NCI-H526 treated with DMSO at 0.1 percent for 48 hours (cell line): ENCODE measurements at places on chromosomes 13 and 19.
A peak's percentile ranks its signal among the peaks of the same experiment; 100 is the strongest.

- DNase-seq, result no peak
Observed at GRCh38 chr13:97866346-97866745, 87.1 kb upstream of the IPO5 start.

DNA sequence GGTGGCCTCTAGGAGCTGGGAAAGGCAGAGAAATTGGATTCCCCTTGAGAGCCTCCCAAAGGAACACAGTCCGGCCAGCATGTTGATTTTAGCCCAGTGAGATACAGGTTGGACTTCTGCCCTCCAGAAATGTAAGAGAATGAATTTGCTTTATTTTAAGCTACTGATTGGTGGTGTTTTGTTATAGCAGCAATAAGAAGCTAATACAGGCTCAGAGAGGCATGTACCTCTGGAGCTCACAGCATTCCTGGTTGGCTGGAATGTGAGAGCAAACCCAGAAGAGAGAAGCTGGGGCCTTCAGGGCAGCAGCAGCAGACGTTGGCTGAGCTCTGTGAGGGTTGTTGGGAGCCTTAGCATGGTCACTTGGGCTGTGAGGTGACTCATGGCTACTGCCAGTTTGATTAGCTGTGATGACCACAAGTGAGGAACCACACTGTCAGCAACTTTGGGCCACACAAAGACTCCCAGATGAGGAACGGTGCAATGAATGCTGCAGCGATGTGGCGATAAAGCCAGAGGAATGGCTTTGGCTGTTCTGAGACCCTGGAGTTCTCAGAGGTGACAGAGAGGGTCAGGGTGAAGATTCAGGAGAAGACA, 80.1 kb downstream of the CYSLTR2 start:
- DNase-seq, result no peak

DNA sequence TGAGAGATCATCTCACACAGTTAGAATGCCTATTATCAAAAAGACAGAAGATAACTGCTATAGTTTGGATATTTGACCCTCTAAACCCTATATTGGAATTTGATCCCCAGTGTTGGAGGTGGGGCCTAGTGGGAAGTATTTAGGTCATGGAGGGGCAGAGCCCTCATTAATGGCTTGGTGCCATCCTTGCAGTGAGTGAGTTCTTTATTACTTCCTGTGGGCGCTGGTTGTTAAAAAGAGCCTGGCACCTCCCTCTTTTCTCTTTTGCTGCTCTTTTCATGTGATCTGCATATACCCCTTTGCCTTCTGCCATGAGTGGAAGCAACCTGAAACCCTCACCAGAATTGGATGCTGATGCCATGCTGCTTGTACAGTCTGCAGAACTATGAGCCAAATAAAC, 66.8 kb downstream of the TDRD3 start:
- DNase-seq, result no peak

DNA sequence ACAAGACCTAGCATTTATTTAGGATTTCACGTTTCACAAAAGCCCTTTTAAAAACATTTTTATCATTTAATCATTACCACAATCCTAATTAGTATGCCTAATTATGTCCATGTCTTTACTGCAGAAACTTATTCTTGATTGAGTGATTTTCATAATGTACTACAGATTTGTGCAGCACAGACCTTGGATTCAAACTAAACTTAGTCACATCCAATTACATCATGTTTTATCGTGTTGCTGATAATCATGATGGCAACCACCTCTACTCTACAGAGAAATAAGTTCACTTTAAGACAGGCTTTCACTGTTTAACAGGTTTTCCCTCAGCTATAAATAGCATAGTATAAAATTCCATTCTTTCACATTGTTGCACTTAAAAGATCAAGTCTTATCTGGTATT, 240.9 kb upstream of the RFC3 start:
- DNase-seq, result no peak

GRCh38 chr13:38804536-38804935, 117.7 kb downstream of the FREM2 start:
- no peak for DNase-seq

DNA sequence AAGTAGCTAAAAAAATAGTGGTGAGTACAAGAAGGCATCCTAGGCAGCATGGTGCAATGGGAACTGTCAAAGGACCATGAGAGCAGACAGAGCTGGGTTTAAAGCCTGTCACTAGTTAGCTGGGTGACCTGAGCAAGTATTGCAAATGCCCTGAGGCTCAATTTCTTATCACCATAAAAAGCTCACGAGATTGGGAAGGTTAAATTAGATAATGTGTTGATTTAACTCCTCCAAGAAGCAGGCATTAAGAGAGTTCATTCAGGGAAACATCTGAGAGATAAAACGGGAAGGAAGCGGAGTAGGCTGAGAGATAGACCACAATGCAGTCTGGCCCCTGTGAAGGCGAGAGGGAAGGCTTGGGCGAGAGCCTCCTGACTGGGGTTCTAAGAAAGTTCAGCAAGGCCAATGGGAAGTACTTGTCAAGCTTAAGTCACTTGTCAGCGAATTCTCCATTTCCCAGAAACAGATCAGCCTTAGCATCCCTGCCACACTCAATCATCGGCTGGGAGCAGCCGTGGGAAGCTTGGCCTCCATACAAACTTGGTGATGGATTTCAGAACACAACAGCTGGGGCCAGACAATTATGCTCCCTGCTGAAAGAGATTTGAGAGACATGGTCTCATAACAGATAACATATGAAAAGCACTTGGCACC, 105.5 kb downstream of the POU4F1 start:
- DNase-seq, result no peak

DNA sequence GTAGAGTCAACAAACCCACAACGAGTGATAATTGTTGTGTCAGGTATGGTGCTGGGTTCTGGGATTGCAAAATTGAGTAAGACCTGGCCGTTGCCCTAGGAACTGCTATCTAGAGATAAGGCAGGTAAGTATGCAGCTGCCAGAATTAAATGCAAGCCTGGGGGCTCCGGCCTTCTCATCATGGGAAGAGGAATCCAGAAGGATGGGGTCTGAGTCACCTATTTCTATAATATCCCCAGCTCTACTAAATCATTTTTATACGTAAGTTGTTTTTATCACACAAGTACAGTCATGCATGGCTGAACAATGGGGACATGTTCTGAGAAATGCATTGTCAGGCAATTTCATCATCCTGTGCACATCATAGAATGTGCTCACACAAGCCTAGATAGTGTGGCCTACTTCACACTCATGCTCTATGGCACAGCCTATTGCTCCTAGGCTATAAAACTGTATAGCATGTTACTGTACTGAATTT, 203.0 kb downstream of the KLF5 start:
- DNase-seq, result no peak

DNA sequence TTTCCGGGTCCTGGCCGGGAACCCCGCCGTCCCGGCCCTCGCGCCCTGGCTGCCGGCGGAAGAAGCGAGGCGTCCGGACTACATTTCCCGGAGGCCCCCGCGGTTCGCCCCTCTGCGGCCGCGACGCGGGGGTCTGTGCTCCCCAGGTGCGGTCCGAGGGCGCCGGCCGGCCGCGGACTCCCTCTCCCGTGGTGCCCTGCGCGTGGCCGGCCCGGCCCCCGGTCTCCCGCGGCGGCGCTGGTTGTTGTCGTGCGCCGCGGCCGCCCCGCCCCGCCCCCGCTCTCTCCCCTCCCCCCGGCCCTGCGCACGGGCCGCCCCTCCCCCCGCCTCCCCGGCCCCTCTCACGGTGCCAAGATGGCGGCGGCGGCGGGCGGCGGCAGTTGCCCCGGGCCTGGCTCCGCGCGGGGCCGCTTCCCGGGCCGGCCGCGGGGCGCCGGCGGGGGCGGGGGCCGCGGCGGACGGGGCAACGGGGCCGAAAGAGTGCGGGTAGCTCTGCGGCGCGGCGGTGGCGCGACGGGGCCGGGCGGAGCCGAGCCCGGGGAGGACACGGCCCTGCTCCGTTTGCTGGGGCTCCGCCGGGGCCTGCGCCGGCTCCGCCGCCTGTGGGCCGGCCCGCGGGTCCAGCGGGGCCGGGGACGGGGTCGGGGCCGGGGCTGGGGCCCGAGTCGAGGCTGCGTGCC, at the start of gene KMT2B:
Gene KMT2B (plus strand): TSS at position 339 of the 680 bp plus-strand sequence. CDS start 16 bp downstream, at position 355.
- DNase-seq, result peak; percentile 97

- no peak for DNase-seq
Observed at GRCh38 chr13:71828117-71828516, 38.9 kb downstream of the DACH1 start.

DNA sequence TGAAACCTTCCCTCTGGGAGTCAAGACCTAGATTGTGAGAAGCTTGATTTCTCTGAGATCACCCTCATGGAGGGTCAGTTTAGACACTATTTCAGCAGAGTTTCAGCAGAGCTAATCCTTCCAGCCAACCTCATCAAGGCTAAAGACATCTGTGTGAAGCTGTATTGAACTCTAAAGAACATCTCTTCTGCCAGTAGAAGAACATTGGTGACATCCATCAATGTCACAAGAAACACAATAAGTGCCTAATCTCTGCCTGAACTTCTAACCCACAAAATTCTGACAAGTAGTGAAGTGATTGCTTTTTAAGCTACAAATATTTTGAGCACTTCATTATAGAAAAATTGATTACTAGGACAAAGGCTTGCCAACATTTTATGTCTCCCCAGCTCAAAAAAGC, 475.8 kb upstream of the PCDH20 start:
- no peak for DNase-seq

DNA sequence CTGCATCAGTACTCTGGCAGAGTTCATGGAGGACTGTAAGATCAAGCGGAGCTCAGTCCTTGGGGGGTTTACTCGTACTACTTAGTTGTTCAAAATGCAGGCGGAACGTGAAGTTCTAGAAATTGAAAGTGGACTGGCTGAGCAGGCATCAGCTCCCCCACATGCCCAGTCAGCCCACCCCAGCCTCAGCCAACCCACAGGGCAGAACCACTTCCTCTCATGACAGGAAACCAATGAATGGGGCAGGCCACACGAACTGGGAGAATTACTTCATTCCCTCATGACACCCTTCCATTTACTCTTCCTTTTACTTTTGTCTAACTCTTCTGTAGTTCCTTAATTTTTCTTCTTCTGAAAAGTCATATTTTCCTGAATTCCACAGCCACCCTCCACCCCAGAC, 71.9 kb downstream of the FLT1 start:
- DNase-seq, result no peak

- no peak for DNase-seq
Observed at GRCh38 chr13:109162248-109163036, 533.0 kb downstream of the MYO16 start.

DNA sequence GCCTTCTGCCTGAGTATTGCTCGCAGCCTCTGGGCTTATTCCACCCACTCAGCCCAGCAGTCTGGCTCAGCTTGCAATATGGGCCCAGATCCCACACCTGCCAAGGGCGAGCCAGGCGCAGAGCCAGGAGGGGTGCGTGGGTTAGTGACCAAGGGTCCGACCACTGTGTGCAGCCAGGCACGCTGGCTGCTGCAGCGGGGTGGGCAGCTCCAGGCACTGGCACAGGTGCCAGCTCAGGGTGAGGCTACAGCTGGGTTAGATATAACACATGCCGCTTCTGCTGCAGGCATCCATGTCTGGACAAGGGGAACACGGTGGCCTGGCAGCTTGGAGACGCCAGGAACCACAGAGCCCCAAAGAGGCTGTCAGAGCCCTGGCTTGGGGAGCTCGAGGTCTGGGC, 12.6 kb upstream of the URAD start:
- DNase-seq, result no peak

- no peak for DNase-seq
Observed at GRCh38 chr13:48505597-48506091, 27.2 kb downstream of the RCBTB2 start.

- no peak for DNase-seq
Observed at GRCh38 chr13:87129602-87130300, 541.4 kb upstream of the SLITRK5 start.

DNA sequence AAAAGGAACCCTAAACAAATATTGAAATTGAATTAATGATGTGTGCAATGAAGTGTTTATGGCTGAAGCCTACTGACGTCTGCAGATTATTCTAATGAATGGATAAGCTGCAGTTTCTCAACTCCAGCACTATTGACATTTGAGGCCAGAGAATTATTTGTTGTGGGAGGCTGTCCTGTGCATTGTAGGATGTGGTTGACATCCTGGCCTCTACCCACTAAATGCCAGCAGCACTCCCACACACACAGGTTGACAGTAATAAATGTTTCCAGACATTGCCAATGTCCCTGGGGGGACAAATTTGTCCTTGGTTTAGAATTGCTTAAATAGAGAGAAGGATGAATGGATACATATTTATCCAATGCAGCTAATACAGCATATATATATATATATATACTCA, 19.2 kb upstream of the MYH14 start:
- no peak for DNase-seq

- no peak for DNase-seq
Observed at GRCh38 chr19:55312621-55313512, 12.3 kb downstream of the TMEM150B start.

GRCh38 chr19:33510462-33511194, 11.0 kb downstream of the PEPD start:
- DNase-seq, result no peak

- DNase-seq, result no peak
Observed at GRCh38 chr19:48573163-48573505, 21.2 kb downstream of the SULT2B1 start.

- no peak for DNase-seq
Observed at GRCh38 chr19:38209671-38210457, 14.2 kb downstream of the DPF1 start.

- peak; percentile 55 for DNase-seq
Observed at GRCh38 chr13:52599848-52600603, 42.2 kb upstream of the HNRNPA1L2 start.

DNA sequence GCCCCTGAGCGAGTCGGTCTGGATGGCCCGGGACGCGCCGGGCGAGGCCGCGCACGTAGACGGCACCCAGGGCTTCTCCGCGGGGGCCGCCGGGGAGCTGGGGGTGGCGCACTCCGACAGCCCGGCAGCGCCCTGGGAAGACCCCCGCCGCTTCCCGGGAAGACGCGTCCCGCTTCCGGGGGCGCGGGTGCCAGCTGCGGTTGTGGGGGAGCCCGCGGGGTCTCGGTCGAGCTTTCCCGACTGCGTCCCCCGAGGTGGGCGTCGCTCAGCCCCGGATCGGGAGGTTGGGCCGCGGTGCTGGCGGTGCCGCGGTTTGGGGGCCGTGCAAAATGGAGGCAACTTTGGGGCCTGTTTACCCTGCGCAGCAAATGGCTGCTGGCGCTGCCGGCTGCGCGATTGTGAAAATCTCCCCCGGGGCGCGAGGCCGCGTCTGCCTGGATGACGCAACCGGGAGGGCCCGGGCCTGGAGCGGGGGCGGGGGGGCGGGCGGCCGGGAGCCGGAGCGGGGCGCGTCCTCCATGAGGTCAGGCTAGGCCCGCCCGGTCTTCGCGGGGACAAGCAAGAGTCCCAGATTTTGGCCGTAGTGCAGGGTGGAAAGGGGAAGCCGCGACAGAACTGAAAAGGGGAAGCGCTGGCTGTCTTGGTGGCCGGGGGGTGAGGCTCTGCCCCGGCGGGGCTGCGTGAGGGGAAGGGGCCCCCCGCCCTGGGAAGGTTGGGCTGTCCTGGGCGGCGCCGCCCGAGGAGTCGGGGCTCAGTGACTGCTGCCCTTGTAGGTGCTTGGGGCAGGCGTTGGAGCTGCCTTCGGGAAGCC, 11.3 kb downstream of the PEAK3 start:
- DNase-seq, result no peak

GRCh38 chr13:90867336-90867683, 480.2 kb upstream of the MIR17HG start:
- peak; percentile 47 for DNase-seq

- DNase-seq, result no peak
Observed at GRCh38 chr19:40805258-40805868, 6.4 kb downstream of the EGLN2 start.
